ENCODE measurements at places on chromosomes 4 and X.

- DNase-seq, result no peak
Observed at GRCh38 chrX:2691543-2692220, 587 bp downstream of the CD99 start.

DNA sequence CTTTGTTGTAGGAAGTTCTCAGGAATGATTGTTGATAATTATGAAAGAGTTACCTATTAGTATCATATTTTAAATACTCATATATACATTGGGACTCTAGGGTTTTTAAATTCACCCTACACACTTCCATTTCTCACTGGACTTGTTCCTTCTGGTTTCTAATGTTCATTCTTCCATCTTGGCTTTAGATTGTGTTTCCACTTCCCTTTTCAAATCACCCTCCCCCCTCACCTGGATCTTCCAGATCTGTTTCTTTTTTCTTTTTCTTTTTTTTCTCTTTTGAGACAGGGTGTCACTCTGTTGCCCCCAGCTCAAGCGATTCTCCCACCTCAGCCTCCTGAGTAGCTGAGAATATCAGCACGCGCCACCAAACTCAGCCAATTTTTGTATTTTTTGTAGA, 6.7 kb upstream of the KIT start:
- DNase-seq, result no peak

GRCh38 chrX:3659761-3660160, 53.7 kb downstream of the PRKX start:
- DNase-seq, result no peak

GRCh38 chr4:184349283-184350039, 124.9 kb downstream of the IRF2 start:
- DNase-seq, result no peak

DNA sequence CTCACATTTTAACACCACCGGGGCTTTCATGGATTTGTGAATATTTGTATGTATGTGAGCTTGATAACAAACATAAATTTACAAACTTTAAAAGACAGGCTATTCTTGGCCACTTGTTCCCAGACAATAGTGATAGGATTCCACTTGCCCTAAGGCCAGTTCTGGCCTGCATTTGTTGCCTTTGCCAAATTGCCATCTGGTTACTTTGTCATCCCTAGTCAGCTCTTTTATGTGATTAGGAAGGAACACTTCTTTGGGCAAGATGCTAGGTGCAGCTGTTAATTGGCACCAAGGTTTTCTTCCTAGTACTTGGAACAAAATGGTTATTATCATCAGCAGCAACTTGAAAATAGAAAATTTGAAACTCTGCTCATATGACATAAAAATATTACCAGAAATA, 63.3 kb downstream of the CCSER1 start:
- DNase-seq, result no peak

All from stimulated activated CD8-positive, alpha-beta memory T cell treated with anti-CD3 and anti-CD28 coated beads, Interleukin-4, amount 100 ng/mL, for 4 hours (primary cell).